ENCODE measurements at places on chromosomes 1 and 21.

DNA sequence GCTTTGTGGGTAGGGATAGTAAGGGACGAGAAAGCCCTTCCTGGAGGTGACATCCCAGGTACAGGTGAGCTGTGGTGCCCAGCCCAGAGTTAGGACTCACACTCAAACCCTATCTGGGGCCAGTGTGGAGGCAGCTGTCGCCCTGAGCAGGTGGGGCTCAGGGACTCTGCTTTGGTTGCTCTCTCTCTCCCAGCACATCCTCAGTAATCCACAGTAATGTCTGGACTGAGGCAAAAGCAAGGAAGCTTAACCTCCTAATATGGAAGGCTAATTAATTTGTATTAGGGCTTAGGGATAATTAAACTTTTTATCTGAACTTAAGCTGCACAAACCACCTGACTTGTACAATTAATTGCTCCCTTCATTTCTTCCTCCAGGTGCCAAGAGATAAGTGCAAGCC is 38.2 kb downstream of the DDX20 start:
- no peak for DNase-seq

DNA sequence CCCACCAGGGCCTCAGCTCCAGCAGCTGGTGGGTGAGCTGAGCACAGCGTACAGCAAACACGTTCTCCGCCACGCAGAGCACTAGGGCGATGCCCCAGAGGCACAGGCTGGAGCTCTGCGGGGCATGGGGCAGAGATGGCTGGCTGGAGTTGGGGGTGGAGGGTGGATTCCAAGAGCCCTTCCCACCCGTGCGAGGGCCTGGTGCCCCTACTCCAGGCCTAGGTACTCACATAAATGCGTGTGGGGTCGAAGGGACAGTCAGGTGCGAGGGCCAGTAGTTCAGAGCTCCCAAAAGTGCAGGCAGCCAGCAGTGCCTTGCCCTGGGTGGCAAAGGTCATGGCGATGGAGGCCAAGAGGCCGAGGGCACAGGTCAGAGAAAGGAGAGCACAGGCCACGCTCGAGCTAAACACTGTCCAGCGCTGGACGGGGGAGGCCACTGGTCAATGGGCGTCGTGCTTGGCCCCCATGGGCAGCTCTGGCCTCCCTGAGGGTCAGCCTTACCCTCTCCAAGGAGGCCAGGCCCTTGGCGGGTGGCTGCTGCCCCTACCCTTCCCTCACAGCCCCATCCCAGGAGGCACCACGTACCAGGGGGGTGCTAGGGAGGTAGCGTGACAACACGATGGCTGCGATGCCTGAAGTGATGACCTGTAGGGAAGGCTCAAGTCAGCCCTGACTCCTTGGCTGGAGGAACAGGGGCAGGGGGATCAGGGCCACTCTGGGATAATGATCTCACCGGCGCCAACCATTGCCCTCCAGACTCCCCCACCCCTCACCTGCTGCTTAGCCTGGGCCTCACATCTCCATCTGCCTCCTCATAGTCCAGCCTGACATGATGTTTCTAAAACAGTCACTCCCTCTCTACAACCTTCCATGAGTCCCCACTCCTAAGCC is 5.6 kb downstream of the TMEM54 start:
- peak; percentile 50 for DNase-seq

DNA sequence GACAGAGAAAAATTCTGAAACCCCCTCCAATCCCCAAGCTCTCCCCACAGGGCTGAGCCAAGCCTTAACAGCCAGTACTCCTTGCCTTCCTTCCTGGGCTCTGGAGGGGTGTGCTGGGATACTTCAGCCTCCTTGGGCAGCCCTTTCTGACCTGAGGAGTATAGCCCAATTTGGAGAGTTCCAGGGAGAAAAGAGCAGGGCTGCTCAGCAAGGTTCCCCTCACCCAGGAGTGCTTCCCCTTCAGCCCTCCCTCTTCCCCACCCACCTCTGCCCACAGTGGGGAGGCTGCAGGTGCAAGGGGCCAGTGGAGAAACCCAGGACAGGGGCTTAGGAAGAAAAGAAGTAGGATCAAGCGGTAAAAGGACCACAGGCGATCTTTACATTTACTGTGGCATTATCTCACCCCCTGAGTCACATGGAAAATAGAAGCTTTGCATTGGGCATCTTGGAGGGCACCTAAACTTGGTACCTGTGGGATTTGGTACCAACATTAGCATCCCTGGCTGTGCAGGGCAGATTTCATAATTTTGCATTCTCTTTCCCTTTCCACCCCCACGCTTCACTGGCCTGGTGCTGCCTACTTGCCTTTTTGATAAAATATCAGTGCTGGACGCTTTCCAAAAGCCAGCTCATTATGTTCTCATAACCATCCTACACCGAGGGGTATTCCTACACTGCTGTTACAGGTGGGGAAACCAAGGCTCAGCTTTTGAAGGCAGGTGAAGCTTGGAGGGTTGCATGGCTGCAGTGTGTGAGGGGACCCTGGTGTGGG is 2.8 kb upstream of the ADORA1 start:
- DNase-seq, result peak; percentile 25

DNA sequence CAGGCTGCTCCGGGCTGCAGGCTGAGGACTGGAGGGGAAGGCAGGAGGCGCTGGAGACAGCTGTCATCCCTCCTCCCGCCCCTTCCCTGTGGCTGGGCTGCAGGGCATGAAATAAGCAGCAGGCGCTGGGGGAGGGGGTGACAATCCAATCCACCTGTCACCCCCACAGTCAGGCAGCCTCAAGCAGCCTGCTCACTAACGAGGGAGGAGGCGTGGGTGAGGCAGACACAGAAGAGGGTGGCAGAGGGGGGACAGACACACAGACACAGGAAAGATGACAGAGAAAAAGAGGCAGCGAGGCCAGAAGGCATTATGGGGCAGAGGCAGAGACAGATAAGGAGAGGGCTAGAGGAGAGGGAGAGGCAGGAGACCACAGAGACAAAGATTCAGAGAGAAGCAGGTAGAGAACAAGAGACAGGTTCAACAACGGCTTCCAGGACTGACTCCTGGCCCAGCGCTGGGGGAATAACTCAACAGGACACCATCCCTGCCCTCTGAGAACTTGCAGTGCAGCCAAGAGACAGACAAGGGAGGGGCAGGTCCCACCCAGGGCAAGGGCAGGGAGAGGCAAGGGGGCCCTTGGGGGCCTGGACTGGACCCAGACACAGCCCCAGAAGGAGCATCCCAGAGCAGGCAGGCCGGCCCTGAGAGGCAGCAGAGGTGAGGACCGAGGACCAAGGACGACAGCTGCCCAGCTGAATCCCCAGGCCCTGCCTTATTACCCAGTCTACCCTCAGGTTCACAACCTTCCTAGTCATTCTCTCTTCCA is 11.2 kb downstream of the MEF2D start:
- DNase-seq, result peak; percentile 76

DNA sequence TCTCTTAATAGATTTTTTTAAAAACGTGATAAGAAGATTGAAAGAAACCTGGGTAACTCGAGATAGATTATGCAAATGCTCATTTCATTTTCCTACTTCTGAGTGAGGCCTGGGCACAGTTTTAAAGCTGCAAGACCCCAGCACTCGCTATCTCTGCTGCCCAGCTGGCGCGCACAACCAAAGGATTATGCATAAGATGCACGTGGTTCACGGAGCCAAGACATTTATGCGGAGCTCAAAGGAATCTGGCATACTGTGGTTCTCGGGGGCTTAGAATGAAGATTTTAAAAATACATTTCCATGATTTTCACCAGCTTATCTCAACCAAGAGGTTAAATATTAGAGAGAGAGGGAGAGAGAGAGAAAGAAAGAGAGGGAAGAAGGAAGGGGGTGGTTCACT is 210.9 kb downstream of the DSCAM start:
- no peak for DNase-seq

- no peak for DNase-seq
These were observed 11.8 kb upstream of the BMP8B start for GRCh38 chr1:39800471-39800835.

DNA sequence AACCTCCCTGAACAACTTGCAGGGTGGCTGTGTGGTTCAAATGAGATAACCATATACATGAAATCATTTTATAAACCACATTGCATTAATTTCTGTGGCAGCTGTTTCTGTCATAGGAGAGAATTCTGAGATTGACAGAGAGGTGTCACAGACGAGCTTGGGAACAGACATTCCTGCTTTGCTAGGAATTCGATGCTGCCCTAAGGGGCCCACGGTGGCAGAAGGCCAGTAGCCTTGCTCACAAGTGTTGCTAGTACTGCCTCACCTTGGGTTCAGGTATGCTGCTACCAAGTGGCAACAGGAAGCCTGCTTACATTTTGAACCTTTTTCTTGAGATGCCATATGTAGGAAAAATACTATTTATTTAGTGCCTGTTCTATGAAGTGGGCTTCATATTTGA is 13.4 kb downstream of the KCNA10 start:
- peak; percentile 79 for DNase-seq

DNA sequence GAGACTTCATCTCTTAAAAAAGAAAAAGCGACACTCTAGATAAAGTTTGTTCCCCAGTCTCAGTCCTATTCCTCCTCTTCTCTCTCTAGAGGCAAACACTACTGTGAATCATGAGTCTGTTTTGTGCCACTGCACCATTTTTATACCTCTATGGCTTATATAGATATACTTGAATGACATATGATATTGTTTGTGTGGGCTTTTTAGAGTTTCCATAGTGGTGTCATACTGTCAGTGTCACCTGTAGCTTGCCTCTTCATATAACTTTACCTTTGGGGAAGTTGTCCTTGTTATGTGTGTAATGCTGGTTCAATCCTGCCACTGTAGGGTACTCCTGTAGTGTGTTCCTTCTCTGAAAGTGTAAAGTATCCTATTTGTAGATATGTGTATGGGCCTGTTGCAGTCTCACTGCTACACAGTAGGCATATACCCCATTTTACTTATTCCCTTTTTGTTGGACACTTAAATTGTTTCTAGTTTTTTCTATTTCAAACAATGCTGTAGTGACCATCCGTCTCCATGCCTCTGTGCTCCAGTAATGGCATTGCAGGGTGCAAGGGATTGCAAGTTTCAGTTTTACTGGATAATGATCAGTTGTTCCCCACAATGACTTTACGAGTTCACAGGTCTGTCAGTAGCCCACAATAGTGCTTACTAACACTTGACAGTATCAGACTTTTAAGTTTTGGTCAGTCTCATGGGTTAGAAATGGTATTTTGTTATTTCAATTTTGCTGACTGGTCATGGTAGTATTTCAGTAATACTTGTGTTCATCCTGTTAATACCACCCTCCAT is 2.7 kb downstream of the PRMT2 start:
- no peak for DNase-seq

All from islet precursor cell (in vitro differentiated cells).